ENCODE measurements at places on chromosomes 3 and 15.

DNA sequence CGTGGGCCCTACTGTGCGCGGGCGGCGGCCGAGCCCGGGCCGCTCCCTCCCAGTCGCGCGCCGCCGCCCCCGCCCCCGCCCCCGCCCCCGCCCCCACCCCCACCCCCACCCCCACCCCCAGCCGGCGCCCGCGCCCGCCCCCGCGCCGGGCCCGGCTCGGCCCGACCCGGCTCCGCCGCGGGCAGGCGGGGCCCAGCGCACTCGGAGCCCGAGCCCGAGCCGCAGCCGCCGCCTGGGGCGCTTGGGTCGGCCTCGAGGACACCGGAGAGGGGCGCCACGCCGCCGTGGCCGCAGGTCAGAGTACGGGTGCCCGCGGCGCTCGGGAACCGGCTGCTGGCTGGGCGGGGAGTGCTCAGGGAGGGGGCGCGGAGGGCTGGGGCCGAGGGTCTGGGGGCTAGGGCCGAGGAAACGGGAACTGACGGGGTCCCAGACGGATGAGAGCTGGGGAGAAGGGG is 1.1 kb upstream of the PPARG start:
- no peak for DNase-seq

DNA sequence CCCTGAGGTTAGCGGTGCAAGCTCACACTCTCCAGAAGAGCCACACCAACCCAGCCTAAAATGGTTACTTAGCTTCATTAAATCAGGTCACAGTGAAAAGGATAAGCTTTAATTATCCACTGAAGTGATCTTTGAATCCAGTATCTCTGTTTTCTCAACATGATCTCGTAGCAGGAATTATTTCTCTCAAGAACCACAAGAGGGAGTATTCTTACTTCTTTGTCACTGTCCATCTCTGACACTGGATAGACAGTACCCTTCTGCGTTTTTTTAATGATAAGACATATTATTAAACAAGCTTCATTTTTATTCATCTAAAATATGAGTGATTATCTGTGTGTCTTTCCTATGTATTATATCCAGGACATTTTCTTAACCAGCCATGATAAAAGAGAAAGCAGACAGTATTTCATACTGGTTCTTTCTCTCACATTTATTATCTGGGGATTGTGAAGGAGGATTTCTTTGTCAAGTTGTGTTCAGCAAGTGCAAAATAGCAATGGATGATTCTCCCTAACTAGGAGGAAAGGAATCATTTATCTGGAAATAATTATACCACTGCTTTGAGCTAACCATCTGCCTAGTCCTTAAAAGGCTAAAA is 105.4 kb upstream of the CCDC54 start:
- DNase-seq: peak; percentile 66

DNA sequence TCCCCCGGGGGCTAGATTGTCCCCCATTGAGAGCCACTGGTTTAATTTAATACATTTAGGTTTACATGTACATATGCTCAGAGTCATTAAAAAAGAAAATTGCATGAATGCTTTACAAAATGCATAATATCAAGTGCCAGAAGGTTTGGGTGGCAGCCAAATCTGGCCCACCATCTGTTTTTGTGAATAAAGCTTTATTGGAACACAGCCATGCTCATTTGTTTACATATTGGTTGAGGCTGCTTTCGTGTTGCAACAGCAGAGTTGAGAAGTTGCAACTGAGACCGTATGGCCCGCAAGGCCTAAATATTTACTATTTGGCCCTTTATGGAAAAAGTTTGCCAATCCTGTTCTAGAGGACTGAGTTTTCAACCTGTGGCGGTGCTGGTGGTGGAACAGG is 32.1 kb upstream of the RGMA start:
- DNase-seq: no peak

DNA sequence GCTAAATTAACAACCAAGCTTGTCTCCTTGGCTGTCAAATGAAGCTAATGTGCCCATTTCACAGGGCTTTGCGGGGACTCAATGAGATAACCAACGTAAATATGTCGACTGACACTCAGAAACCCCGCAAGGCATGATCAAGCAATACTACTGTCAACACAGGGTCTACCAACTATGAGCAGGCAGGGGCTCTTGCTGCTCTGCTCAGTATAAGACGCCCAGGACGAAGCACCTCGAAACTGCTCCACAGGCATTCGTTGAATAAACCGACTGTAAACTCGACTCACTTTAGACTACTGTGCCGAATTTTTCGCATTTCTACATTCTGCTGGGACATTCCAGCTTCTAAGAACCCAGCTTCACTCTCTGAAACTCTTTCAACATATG is 55.0 kb downstream of the FEZF2 start:
- DNase-seq: no peak

GRCh38 chr3:143840636-143841035 is 7.6 kb downstream of the SLC9A9 start:
- DNase-seq: no peak

DNA sequence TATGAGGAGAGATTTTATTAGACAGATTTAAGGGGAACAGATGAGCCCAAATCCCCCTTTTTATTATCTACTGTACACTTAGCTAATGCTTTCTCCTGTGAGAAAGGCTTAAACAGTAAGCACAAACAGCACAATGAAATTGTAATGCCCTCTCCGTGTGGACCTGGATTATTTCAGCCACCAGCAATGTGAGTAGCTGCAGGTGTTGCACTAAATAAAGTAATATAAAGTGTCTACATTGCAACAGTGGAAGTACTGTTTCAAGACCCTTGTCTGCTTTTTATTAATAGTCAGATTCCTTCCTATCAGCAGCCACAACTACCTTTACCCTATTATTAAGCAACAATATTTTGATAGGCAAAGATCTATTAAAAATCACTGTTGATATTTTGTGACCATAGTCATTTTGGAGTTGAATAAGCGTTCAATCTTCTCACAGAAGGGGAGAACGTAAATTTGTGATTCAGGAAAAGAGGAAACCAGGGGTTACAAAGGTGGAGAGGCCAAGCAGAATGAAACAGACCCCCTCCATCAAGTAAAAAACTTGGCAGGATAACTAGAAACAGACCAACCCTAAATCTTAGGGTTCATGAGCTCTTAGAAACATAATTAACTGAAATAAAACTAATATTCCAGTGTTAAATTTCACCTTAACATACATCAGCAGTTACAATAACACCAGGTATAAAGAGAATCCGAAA is 422.6 kb downstream of the MECOM start:
- DNase-seq: no peak

DNA sequence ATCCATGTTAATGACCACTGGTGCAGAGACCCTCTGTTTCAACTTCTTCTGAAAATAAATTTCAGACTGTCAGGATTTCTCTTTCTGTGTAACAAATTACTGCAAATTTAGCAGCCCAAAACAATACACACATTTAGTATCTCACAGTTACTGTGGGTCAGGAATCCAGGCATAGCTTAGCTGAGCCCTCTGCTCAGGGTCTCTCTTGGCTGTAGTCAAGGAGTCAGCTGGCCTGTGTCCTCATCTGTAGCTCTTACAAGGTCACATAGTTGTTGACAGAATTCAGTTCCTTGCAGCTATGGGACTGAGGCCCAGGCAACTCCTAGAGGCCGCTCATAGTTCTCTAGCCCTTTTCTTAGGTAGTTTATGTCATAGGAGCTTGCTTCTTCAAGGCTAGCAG is 51.9 kb downstream of the NKIRAS1 start:
- DNase-seq: no peak

GRCh38 chr15:27398631-27399161 is 427.7 kb downstream of the GABRG3 start:
- DNase-seq: no peak

DNA sequence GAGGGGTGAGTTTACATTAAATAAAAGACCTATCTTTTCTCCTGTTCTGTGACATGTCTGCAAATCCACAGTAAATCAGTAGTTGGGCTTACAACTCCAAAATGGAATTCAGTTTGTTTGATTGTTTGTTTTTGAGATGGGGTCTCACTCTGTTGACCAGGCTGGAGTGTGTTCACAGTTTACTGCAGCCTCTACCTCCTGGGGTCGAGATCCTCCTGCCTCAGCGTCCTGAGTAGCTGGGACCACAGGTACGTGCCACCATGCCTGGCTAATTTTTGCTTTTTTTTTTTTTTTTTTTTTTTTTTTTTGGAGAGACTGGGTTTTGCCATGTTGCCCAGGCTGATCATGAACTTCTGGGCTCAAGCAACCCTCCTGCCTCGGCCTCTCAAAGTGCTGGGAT is 63.5 kb upstream of the ADPGK start:
- DNase-seq: no peak

DNA sequence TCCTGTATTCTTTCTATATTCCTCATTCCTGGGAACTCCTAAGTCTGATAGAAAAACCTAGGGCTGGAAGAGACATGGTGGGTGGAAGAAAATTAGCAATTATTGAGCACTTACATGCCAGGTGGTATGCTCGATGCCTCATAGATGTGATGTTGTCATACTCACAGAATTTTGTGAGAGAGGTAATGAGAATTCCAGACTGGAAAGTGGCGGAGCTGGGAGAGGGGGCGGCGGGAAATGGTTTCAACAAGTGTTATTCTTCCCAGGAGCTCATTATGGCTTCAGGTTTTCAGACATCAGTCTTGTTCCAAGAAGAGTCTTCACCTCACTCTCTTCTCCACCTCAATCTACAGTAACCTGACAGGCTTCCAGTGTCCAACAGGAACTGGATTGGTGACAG is 16.2 kb downstream of the TIMP4 start:
- DNase-seq: no peak

- no peak for DNase-seq
Observed at GRCh38 chr3:194875581-194876402, 190.1 kb downstream of the FAM43A start.

DNA sequence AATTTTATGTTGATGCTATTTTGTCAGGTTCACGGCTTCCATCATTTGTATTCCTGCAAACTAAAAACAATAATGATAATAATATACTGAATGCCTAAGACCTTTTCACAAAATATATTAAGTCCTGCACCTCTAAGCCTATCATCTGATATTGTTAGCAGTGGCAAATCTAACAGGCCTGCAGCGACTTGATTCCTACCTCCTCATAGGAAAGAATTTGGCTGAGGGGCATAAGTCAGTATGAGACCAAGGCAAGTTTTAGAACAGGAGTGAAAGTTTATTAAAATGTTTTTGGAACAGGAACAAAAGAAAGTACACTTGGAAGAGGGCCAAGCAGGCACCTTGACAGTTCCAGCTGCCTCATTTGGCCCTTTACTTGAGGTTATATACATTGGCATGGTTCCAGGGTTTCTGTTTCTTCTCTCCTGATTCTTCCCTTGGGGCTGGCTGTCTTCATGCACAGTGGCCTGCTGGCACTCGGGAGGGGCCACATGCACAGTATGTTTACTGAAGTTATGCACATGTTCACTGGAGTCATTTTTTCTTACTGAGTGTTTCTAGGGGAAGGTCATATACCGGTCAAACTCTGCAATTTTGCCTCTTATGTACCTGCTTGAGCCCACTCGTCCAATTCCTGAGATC is 418.1 kb downstream of the EPHA6 start:
- DNase-seq: no peak

- no peak for DNase-seq
Observed at GRCh38 chr15:32856753-32857152, 138.9 kb downstream of the GREM1 start.

- DNase-seq: no peak
Observed at GRCh38 chr3:170761103-170761502, 108.9 kb downstream of the RPL22L1 start.

GRCh38 chr3:161744366-161744765 is 247.8 kb downstream of the OTOL1 start:
- DNase-seq: no peak

DNA sequence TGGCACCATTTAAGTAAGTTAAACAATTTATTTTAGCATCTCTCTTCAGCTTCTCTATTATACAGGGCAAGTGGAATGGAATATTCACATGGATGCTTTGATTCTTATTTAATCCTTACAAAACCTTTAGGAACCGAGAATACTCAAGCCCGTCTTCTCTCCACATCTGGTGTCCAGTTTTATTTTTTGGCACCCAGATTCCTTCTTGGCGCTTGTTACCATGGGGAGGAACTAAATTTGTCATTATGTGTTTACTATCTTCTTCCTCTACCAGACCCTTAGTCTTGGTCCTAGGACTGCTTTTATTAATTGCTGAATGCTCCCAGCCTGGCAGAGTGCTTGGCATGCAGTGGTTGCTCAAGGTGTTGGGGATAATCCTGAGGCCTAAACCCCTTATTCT is 138.8 kb downstream of the CACNA2D3 start:
- no peak for DNase-seq

- DNase-seq: no peak
Observed at GRCh38 chr15:90735923-90736322, 18.8 kb downstream of the BLM start.

- no peak for DNase-seq
Observed at GRCh38 chr15:26983822-26984221, 12.8 kb downstream of the GABRG3 start.

DNA sequence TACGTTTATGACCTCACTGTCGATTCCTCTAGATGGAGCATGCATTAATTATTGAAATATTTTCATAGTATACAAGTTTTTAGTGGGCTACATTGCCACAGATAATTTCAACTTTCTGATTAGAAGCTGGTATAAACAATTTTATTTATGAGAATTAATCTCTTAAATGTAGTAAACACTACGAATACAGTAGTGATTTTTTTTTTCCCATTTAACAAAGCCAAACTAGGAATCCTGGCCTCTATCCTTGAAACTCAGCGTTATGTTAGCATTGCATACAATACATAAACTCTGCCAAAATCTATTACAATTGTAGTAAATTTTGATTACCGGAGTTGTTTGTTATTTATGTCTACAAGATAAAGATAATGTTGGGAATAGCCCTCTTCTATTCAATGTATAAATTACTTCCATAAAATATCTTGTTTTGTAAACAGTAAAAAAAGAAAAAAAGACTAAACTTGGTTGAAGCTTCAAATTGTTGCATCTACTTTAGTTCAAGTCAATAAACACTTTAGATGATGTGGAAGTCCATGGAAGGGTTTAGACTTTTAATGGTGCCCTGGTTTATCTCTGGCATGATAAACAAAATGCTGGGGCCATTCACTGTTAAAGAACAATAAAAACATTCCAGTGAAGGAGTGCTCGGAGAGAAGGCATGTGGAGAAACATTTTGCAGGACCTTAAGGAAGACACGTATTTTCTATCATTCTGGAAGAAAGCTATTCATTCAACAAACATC is 77.3 kb upstream of the NR2F2 start:
- DNase-seq: no peak

DNA sequence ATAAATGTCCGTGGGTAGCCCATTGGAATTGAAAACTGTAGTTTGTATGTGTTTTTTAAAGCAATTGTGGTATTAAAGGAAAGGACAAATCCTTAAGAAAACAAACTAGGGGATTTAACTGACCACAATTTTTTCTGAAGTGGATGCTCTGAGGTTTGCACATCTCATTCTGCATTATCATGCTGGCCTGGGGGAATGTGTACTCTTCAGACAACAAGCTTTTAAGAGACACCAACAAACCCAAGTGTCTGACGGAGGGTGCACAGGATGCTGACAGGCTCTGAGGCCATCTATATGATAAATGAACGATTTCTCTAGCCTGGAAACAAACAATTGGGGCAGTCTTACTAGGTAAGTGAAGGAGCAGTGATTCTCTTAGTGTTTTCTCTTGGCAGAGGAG is 9.1 kb downstream of the LINS1 start:
- DNase-seq: no peak
